NCI-H69 (cell line): ENCODE measurements at places on chromosomes 3 and 15.

GRCh38 chr15:60457985-60458384, 21.0 kb downstream of the ICE2 start:
- no peak for DNase-seq

DNA sequence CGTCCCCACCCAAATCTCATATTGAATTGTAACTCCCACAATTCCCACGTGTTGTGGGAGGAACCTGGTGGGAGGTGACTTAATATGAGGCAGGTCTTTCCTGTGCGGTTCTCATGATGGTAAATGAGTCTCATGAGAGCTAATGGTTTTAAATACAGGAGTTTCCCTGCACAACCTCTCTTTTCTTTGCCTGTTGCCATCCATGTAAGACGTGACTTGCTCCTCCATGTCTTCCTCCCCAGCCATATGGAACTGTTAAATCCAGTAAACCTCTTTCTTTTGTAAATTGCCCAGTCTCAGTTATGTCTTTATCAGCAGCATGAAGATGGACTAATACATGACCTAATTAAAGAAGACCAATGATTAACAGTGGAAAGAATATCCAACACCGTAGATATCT, 56.6 kb downstream of the SSR3 start:
- DNase-seq, result no peak

DNA sequence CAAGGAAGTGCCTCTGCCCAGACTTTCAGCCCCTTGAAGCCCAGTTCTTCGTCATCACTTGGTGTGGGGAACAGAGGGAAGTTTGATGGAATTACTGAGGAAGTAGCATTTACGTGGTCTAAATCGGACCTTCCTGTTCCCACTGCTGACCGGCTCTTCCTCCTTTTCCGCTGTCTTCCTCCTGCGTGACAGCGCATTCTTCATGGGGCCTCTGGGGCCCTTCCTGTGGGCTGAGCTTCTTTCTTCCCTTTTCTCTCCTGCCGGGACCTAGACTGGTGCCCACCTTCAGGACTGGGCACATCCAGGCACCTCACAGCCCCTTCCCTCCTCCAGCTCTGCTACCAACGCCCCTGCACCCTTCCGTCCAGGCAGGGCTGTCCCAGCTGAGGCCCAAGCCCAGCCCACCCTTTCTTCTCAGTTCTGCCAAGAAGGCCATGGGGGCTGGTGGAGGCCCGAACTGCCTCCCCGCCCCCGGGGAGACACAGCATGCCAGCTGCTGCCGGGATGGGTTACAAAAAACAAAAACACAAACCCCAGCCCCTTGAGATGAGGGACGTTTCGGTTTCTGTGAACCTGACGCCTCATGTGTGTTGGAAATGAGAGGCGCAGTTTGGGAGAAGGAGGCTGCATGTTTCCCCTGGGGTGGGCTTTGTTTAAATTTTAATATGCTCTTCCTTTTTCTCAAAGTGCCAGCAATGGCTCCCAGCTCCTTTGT, 19.1 kb downstream of the ZNF710 start:
- DNase-seq, result no peak

GRCh38 chr15:54502416-54503075, 524.3 kb downstream of the UNC13C start:
- no peak for DNase-seq

DNA sequence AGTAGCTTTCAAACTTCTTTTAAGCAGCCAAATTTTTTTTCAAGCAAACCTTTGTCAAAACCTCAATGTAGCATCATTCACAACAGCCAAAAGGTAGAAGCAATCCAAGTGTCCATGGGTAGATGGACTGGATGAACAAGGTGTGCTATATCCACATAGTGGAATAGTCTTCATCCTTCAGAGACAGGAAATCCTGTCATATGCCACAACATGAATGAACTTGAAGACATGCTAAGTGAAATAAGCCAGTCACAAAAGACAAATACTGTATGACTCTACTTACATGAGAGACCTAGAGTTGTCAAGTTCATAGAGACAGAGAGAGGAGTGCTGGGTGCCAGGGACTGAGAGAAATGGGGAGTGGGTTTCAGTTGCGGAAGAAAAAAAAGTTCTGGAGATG, 87.6 kb downstream of the SRGAP3 start:
- DNase-seq, result no peak

DNA sequence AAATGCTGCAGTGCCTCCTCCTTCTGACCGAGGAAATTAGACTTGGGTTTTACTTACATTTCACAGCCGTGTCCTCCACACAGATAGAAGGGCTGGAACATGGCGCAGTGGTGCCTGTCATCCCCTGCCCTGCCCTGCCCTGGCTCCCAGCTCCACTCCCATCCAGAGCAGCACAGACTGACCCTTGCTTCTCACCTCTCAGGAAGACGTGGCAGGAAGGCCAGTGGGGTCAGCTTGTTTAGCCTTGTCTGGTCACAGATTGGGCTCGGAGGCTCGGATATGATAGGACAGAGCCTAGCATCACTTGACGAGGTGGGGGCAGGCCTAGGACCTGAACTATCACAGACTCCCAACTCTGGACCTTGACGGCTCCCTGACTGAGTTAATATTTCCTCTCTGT, 88.5 kb downstream of the LINGO1 start:
- no peak for DNase-seq

DNA sequence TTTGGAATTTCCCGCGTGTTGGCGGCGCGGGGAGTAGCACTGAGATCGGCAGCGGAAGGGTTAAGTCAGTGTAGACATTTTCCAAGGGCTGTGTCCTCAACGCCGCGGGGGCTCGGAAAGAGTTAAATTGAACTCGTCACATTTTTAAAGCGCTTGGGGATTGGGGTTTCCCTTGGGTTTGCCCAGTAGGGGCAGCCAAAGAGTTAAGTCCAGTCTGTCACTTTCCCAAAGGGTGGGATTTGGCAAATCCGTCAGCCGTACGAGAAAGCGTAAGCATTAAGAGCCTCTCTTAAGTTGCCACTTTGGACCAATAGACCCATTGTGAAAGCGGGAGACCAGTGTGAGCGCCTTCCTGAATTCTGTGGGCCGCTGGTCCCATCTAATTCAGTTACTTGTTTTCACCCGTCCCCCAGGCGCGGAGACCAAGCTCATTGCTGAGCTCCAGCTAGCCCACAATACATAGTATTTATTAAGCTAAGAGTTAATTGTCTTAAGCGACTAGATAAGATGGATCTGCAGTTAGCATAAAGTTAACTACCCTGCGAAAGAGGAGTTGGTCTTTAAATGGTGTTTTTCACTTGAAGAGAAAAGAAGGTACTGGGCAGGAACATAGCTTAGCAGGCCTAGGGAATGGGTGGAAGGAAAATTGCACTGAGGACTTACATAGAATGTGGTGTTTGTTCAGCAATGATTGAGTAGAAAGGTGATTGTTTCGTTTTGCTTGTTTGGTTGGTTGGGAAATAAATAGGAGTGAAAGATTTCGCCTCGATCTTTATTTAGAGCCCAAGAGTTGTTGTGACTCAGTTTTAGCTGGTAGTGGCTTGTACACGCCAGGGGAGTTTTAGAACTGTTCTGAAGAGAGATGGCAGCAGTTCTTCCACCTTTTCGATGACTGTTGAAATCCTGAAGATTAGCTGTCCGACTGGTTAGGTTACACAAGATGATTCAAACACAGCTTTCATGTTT, 932 bp downstream of the ARL8B start:
- DNase-seq, result peak; percentile 27

- DNase-seq, result peak; percentile 51
Observed at GRCh38 chr3:141452045-141452444, 34.8 kb upstream of the RASA2 start.

- no peak for DNase-seq
Observed at GRCh38 chr3:10482631-10483363, 22.6 kb downstream of the ATP2B2 start.

DNA sequence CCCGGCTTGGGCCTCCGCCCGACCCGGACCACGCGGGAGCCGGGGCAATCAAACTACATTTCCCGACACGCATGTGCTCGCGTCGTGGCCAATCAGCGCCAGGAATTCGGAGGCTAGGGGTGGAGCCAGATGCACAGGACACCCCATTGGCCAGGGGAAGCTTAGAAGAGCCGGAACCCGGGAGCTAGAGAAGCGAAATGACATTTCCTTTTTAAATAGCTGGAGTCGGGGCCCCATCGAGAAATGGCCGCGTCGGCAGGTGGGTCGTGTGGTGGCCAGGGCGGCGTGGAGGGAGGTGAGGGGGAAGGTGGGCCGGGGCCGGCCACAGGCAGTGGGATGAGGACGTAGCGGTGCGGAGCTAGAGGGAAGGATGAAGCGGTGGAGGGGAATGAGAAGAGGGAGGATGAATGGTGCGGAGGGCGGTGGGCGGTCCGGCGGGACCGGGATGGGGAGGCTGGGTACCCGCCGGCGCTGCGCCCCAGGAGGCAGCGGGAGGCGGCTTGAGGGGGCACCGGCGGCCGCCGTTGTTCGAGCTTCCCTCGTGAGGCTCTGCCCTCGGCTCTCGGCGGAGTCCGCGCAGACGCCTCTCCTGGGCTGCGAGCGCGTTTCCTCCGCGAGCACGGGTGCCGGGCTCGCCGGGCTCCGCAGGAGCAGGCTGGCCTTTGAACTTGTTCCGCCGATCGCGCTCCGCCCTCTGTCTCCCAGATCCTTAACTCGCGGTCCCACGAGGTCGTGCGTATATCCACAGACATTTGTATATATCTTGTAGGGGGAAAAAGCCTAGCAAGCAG, at the start of gene KBTBD8:
Gene KBTBD8, plus strand, starts transcription at position 195 of the 791 bp plus-strand sequence. Its CDS starts 49 bp downstream, at position 244.
- DNase-seq, result peak; percentile 97

DNA sequence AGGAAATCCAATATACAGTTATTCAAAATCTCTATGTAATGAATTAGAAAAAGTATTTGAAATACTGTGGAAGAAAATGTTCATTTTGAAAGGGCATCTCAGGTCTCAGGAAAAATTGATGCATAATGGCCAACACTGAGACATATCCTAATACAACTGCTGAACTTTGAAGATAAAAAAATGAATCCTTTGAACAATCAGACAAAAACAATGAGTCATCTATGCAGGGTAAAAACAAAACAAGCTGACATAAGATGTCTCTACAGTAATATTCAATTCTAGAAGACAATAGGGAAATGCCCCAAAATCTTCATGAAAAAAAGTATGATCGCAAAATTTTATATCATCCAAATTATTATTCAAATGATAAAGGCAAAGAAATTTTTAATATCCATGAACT, 34.0 kb upstream of the ZNF280D start:
- DNase-seq, result no peak

GRCh38 chr3:123202451-123202850, 708 bp downstream of the SEC22A start:
- DNase-seq, result peak; percentile 38

DNA sequence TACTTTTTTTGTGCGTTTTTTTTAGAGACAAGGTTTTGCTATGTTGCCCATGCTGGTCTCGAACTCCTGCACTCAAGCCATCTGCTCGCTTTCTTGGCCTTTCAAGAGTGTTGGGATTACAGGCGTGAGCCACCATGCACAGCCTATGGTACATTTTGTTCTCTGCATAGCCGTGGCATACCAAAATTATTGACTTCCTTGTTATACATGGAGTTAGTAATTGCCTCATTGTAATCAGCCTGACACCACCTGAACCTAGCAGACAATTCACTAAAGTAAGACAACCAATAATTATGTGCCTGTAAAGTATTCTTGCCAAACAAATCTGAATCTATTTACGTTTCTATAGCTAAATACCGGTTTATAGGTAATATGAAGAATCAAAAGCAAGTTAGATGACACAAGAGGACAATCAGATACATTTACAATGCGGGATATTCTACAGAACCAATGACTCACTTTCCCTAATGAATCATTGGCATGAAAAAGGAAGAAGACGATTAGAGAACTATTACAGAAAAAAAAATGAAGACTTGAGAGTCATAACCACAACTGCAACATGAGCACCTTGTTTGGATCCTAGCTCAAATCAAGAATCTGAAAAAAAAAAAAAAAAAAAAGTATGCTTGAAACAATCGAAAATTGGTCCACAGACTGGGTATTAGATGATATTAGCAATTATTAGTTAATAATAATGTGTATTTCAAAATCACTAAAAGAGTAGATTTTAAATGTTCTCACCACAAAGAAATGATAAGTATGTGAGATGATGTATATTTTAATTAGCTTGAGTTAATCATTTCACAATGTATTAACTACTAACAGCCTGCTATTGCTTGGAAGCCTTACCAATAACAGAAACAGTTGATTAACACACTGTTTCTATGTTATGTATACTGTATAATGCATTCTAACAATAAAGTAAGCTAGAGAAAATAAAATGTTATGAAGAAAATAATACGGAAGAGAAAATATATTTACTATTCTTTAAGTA, 7.1 kb downstream of the GUCA1C start:
- DNase-seq, result peak; percentile 46

GRCh38 chr3:85864896-85865295, 906.1 kb downstream of the CADM2 start:
- no peak for DNase-seq

- no peak for DNase-seq
Observed at GRCh38 chr3:98967758-98968157, 66.3 kb upstream of the DCBLD2 start.

- peak; percentile 49 for DNase-seq
Observed at GRCh38 chr3:71241246-71241901, 342.2 kb downstream of the FOXP1 start.

GRCh38 chr3:88703501-88704059, 403.8 kb upstream of the EPHA3 start:
- DNase-seq, result no peak

GRCh38 chr15:45857291-45857690, 222.5 kb downstream of the SQOR start:
- no peak for DNase-seq

- DNase-seq, result no peak
Observed at GRCh38 chr15:100651253-100651652, 48.9 kb downstream of the ASB7 start.

DNA sequence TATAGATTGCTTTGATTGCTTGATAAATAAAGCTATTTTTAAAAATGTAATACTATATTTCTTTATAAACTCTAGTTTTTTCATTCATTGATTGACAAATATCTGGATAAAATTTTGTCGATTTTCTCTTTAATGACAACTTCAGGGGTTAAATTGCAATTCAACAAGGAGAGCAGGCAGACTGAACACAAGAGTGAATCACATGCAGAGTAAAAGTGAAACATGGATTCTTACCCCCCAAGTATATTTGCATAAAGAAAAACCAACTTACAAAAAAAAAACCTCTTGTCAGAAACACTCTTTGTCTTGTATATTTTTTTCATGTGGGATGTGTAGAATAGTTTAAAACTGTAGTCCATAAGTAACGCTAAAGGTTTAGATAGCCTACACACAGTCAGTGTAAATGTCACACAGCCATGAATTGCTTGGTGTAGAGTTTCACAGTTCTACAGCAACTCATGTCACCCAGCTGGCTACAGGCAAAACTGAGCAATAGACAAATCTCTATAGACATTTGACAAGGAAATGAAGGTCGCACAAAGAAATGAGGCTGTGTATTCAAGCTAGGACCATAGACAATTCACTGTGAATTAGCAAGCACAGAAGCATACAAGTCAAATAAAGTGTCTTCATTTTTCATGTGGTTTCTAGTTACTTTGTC, 141.6 kb downstream of the THRB start:
- peak; percentile 62 for DNase-seq

- DNase-seq, result peak; percentile 77
Observed at GRCh38 chr15:66387163-66388042, 691 bp downstream of the MAP2K1 start.

- peak; percentile 8 for DNase-seq
Observed at GRCh38 chr15:90482124-90483011, 47.4 kb upstream of the CRTC3 start.

GRCh38 chr3:141489203-141489602, 2.4 kb downstream of the RASA2 start:
- no peak for DNase-seq

GRCh38 chr3:158528076-158528674, 42.8 kb upstream of the MLF1 start:
- DNase-seq, result peak; percentile 44
